NCI-H1930 (cell line): ENCODE measurements at places on chromosomes 5 and 9.

DNA sequence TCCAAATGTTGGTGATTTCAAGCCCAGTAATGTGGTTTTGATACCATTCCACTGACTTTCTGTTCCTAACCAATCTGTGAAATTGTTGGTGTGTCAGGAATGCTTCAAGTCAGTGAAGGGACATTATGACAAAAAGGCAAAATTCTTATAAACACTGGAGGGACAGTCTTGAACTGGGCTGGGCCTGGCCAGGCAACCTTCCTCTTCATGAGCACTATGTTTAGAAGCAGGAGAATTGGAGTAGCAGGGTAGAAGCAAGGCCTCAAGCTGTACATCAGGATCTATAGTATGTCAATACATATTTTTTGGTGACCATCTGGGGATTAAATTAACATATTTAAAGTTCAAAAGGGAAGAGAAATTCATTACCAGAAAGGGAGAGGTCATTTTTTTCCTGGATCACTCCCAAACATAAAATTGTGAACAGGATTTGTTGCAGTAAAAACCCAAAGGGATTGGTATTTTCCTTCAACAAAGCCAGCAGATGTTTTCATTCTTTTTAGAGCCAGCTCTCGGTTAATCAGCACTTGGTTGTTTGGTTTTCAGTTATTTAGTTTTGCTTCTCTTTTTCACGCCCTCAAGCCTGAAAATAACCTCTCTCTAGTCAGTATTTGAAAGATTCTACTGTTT is 77.9 kb upstream of the PIK3R1 start:
- DNase-seq = no peak

DNA sequence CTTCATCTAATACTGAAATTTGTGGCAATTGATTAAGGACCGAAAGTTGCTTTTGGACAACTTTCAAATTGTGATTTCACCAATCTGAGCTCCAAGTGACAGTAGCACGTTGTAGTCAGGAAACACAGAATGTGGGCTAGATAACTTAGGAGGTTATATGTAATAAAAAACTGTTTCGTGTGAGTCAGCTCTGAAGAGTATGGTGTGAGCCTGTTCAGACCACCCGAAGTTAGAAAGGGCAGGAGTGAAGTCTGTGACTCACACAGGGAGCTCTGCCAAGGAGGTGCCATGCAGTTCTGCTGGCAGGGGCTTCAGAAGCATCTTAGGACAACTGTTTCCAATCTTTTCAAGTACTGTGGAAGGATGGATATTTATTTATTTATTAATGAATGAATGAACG is 16.4 kb upstream of the ZBTB34 start:
- DNase-seq = no peak

DNA sequence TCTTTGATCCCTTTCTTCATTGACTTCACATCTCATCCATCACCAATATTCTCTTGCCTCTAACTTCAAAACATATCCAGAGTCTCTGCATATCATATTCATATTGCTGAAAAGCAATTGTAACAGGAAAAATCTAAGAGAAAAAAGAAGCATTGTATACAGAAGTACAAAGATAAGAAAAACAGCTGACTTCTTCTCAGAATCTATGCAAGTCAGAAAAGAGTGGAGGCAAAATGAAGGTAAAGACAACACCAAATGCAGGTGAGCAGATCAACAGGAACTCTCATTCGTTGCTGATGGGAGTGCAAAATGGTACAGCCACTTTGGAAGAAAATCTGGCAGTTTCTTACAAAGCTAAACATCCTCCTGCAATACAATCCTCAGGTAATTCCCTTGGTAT is 155.6 kb downstream of the PHF2 start:
- no peak for DNase-seq

GRCh38 chr9:117696154-117696553 is 8.0 kb upstream of the TLR4 start:
- no peak for DNase-seq

DNA sequence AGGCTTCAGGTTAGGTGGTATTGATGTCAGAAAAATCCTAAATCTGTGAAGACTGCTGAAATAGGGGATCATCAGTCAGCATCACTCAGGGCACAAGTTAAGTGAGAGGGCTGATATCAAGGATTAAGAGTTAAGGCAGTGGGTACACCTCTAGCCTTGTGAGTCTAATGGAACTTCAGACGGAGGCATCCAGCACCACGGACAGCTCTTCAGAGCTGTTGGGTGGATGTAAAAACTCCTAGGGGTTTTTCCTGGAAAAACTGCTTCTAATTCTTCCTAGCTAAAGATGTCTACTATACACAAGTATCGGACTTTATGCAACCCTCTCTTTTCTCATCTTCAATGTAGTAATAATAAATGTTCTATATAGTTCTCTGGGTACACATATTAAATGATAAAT is 165.9 kb downstream of the SH3GL2 start:
- no peak for DNase-seq

GRCh38 chr5:136174021-136174659 is 18.8 kb downstream of the SMIM32 start:
- DNase-seq = no peak

- DNase-seq = no peak
Observed at GRCh38 chr5:176877793-176878331, 21.3 kb downstream of the HK3 start.

DNA sequence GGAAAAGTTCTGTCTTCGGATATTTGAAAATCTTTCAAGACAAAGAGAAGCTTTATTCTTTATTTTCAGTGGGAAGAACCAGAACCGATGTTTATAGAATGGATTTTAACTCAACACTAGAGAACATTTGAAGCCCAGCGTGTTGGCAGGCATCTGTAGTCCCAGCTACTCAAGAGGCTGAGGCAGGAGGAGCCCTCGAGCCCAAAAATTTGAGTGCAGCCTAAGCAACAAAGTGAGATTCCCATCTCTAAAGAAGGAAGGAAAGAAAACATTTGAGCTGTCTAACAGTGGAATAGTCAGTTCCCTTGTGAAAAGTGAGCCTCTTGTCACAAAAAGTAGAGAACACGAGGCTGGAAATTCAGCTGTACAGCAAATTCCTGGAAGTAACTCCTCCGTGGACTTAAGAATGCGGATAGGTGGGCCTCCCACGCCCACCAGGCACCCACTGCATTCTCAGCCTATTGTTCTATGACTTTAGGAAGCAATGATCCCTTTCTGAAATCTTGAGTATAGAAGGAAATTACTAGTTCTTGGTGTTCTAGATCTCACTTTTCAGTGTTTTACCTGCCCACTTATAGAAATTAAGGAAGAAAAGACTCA is 2.3 kb upstream of the PTPDC1 start:
- DNase-seq = no peak

DNA sequence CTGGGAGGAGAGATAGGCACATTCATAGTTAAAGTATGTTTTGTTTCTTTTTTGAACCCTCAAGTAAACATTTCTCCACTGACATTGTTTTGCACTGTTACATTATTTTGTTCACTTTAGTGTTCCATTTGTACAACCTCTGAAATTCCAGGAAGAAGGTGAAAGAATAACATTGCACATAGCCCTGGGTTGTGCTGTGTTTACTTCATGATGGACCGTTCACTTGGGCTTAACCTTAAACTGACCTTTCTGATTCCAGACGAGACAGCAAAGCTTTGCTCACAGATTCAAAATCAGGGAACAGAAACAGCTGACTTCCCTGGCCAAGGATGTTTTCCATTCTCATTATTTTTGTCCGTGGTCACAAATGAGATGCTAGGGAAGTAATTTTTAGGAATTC is 42.8 kb upstream of the GDNF start:
- no peak for DNase-seq
